ENCODE measurements at places on chromosomes 7 and 10. TPM values are rescaled to one million over a fixed set of nuclear protein-coding genes. Genes with fewer than 3 reads are reported as not detected.
A peak's percentile ranks its signal among the peaks of the same experiment; 100 is the strongest.

GRCh38 chr7:42869131-42870020 lies 42.5 kb downstream of the C7orf25 start:
- ATAC-seq = peak; percentile 95

- no peak for ATAC-seq
Measured at GRCh38 chr10:129933456-129934092, 30.5 kb downstream of the EBF3 start.

The CRPPA gene
- 0.65 TPM for total RNA-seq

GRCh38 chr7:116180302-116180701 lies 30.0 kb upstream of the TES start:
- ATAC-seq = peak; percentile 59

GRCh38 chr10:112741830-112742402 lies 208.1 kb upstream of the TCF7L2 start:
- ATAC-seq = no peak

DNA sequence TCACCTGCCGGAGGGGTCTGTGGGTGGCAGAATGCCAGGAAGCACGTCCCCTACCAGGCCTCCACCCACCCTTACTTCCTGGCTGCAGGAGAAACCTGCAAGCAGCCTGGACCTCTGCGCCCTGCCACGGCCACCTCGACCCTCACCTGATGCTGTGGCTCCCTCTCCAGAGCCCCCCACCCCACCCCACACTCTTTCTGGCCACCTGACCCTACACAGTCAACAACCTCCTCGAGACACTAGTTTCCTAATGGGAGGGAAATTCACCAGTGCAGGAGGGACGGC lies 91.3 kb downstream of the PRKAG2 start:
- no peak for ATAC-seq

The JAZF1 gene
- total RNA-seq = 5.7 TPM

The COL26A1 gene
- not detected for total RNA-seq

- no peak for ATAC-seq
Measured at GRCh38 chr7:128055637-128056036, 24.4 kb upstream of the LRRC4 start.

- ATAC-seq = no peak
Measured at GRCh38 chr7:101553771-101554445, 75.2 kb downstream of the MYL10 start.

GRCh38 chr7:12092499-12093130 lies 118.5 kb upstream of the TMEM106B start:
- no peak for ATAC-seq

The ANKRD2 gene
- not detected for total RNA-seq

GRCh38 chr10:17085011-17085725 lies 44.4 kb downstream of the CUBN start:
- ATAC-seq = no peak

- ATAC-seq = no peak
Measured at GRCh38 chr7:45435846-45436245, 138.3 kb upstream of the ADCY1 start.

- peak; percentile 93 for ATAC-seq
Measured at GRCh38 chr10:8402576-8402975, 348.1 kb downstream of the GATA3 start.

GRCh38 chr10:16950656-16951601 lies 133.7 kb upstream of the RSU1 start:
- ATAC-seq = no peak

DNA sequence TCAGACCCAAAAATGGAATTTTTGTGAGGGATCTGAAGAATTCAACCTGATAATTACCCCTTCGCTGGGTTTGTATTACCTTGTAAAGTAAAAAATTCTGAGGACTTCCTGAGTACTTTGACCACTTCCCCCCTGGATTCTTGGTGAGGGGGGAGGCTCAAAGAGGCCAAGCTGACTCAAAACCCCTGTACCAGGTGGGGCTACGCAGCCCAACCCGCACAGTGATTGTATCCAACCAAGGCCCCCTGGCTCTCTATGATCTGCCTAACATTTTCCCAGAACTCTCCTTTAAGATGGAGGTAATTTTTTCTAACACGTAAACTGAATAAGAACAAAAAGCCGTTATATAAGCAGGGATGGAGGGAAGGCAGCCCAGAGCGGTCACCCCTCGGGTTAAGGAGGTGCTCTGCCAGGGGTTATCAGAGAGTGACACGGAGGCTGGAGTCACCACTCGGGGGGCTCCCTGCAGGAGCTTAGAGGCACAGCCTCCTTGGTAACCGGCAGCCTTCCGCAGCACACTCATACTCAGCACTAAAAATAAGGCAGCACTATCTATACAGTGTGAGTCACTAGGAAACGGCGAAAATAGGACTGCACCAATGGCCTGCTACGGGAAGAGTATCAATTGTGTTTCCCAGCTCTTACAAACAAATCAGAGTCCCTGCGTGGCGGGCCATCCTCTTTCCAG lies 255.4 kb downstream of the ELMO1 start:
- no peak for ATAC-seq

DNA sequence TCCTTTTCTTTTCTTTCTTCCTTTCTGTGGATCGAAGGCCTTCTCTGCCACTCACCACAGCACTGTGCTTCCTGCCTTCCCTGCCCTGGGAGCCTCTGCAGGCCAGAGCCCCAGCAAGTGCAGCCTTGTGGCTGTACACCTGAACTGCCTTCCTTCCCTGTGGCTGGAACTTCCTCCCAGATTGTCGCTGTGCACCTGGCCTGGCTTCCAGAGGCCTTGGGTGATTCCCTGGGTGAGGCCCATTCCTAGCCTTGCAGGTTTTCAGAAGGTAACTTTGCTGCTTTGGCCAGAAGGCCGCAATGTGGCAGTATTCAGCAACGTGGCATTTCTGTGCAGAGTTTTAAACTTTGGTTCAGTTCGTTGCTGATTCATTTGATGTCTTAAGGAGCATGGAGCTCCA lies 50.1 kb upstream of the RASGEF1A start:
- no peak for ATAC-seq

- no peak for ATAC-seq
Measured at GRCh38 chr10:29877793-29878491, 181.4 kb downstream of the JCAD start.

The COL1A2 gene
- not detected for total RNA-seq

- no peak for ATAC-seq
Measured at GRCh38 chr7:2355705-2356008, 1.0 kb downstream of the EIF3B start.

The AS3MT gene
- total RNA-seq = not detected

The TSPAN15 gene
- 12.7 TPM for total RNA-seq

The TNRC18 gene
- total RNA-seq = 49.2 TPM

DNA sequence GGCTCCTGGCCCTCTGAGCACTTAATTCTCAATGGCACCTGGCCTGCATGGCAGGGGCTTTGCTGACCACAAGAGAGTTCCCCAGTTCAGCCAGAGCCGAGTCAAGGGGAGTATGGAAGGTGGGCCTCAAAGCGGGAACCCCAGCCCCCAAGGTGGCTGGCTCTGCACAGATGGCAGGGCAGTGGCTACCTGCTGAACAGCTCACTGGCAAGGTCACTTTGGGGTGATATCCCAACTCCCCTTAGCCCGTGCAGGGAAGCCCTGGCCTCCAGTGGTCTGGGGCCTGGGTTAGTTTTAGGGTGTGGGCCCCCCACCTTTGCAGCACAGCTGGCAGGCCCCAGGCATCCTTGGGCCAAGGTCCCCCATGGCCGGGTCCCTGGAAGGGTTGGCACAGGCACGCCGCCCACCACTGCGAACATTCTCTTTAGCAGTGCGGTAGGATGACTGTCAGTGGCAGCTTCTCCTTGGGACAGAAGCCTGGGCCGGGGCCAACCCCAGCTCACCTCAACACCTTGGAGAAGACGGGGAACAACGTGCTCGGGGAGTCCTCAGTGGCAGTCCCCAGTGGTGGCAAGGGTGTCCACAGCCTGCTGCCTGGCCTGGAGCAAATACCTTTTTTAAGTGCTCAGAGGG lies 36.8 kb downstream of the PPIF start:
- no peak for ATAC-seq

GRCh38 chr7:117875566-117875965 lies 2.3 kb upstream of the CTTNBP2 start:
- ATAC-seq = no peak

The ZNF282 gene
- total RNA-seq = 105 TPM

The ELFN1 gene
- 0.19 TPM for total RNA-seq

DNA sequence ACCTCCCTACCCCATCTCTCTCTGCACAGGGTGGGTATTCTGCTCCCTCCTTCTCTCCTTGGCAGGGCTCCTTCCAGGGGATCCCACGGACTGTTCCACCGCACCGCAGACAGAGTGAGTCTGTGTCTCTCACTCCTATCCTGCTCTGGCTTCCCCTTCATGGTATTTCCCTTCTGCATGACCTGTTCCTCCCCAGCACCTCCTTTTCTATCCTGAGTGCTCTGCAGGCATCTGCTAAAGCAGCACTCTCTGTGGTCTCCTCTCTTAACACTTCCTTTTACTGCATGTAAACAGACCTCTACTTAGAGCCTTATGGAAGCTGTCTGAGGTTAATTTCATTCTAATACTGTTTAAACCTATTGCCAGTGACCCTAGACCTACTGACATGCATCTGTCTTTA lies 171.5 kb downstream of the CCSER2 start:
- ATAC-seq = no peak

The FRMPD2 gene
- not detected for total RNA-seq

GRCh38 chr7:46850563-46851330 lies 731.2 kb downstream of the TNS3 start:
- ATAC-seq = no peak

DNA sequence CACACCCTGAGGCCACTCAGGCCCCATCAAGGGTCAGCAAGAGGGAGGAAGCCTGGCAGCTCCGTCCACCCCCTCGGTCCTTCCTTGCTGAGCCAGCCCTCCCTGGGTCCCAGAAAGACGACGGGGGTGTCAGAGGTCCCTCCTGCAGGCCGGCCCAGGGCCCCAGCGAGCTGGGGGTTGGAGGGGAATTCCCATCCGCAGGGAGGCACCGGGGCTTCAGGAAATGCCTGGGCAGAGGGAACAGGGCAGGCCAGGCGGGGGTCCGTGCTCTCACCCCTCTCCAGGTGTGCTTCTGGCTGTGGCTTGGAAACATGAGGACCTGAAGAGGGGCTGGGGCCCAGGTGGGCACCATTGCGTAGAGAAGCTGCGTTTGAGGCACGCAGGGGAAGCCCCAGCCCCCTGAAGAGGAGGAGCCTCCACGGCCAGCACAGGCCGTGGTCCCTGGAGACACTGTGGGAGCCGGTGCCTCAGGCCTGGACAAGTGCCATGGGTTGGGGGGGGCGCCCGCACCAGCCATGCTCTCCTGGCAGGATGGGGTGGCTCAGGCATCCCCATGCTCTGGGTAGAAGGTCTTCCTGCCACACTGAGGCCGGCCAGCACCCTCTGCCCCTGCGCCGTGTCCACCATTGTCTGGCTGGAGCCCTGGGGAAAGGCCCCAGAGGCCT lies 66.7 kb downstream of the PDGFA start:
- no peak for ATAC-seq

- ATAC-seq = peak; percentile 84
Measured at GRCh38 chr10:71761105-71761511, 12.2 kb downstream of the VSIR start.

The GRM3 gene
- total RNA-seq = not detected

The MORN4 gene
- total RNA-seq = 2.4 TPM

GRCh38 chr10:119782981-119783664 lies 57.3 kb downstream of the INPP5F start:
- no peak for ATAC-seq
